Cerebellar cortex (tissue), 1 donor: ENCODE measurements at places on chromosomes 16 and 17.
A peak's percentile ranks its signal among the peaks of the same experiment; 100 is the strongest.

DNA sequence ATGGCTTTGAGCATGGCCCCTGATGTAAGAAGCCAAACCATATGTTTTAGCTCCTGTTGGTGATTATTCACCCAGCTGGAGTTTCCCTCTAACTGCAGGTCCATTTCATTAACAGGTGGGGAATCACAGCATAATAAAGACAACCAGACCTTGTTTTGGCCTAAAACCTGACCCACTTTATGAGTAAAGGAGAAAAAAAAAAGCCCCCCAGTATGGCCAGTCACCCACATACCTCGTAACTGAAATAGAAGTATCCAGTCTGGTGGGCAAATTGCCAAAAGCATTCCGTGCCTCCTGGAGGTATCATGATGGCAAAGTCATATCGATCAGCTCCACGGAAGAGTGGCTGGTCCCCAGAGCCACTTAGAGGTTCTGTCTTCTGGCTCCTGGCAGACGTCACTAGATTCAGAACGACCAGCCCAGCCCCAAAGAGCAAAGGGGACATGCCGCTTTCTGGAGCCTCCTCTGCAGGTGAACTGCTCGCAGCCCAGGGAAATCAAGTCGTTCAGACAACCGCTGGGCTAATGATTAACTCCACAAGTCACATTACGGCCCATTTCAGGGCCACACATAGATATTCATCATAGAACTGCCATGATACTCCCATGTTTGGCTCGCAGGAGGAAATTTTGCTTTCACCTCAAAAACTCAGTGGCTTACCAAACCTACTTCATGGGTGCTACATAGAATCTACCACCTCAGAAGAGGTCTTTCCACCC, at the start of gene TMED6:
TSS of gene TMED6 (minus strand) at position 478 of the 719 bp plus-strand sequence. CDS start at position 445, 33 bp downstream.
- peak; percentile 57 for DNase-seq

DNA sequence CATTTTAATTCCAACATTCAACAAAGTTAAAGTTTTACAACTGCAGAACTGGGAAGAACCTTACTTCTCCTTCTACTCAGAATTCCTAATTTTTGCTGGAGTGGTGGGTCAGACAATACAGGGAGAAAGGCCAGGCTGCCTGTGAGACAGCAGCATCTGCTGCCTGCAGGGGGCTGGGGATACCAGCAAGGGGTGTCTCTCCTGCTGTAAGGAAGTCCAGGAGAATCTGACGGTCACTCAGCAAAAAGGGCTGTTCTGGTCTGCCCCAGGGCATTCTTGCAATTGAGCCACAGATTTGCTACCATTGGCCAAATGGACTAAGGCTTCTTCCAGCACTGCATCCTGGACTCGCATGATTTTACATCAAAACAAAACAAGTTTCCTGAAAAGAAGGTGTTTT, 426.6 kb upstream of the CDH11 start:
- DNase-seq, result no peak

GRCh38 chr16:65116216-65116615, 5.6 kb downstream of the CDH11 start:
- DNase-seq, result no peak

- DNase-seq, result no peak
Observed at GRCh38 chr16:9706217-9706836, 475.9 kb downstream of the GRIN2A start.

DNA sequence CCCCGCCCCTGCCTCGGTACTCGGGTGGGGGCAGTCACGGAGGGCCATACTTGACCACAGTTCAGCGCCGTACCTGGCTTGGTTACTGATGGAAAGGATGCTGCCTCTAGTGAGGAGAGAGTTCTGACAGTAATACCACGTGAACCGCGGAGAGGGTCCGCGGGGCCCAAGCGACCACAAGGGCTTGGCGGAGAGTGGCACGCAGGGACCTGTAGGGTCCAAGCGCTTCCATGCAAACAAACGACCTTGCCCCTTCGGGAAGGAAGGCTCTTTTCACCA, 9.2 kb downstream of the KDM6B start:
- DNase-seq, result peak; percentile 24

DNA sequence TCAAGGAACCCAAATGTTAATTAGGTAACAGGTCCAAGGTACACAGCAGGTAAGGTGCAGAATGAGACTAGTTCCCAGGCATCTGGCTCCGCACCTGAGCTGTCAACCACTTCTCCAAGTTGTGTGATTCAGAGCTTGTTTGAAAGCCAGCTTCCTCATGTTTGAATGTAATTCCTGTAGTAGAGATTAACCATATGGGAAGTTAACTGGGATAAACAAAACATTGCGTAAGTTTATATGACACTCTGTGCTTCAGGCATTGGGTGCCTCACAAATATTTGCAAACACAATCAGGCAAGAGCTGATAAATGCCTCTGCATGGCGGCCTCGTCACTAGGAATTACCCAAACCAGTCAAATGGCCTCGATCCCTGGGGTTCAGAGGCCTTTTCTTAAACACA, 27.9 kb upstream of the CPHXL start:
- no peak for DNase-seq

GRCh38 chr17:74374858-74375257, 7.6 kb downstream of the GPR142 start:
- DNase-seq, result no peak

DNA sequence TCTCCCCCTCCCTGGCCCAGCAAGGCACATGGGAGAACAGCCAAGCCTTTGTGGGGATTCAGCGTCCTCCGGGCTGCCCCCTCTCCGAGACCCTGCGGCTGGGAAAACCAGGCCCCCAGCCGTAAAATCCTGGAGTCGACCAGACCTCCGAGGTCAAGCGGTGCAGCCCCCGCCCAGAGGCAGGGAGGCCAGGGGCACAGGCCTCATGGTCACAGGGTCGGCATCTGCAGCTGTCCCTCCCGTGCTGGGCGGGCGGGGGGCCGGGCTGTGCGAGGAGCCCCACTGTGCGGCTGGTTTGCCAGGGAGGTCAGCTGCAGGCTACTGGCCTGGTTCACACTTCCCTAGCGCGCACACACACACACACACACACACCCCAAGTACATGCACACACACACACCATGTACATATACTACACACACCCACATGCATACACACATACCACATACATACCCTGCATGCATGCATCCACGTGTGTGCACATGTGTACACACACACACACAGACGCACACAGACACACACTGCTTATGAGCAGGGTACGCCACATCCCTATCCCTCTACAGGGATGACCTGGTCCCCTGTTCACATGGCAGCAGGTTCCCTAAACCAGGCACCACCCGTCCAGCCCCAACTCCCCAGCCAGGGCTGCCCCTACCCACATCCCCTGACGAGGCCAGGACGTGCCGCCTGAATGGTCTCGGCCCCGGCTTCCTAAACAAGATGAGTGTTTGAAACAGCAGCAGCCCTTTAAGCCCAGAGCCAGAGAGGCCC, 108.9 kb upstream of the CIBAR2 start:
- DNase-seq, result no peak

DNA sequence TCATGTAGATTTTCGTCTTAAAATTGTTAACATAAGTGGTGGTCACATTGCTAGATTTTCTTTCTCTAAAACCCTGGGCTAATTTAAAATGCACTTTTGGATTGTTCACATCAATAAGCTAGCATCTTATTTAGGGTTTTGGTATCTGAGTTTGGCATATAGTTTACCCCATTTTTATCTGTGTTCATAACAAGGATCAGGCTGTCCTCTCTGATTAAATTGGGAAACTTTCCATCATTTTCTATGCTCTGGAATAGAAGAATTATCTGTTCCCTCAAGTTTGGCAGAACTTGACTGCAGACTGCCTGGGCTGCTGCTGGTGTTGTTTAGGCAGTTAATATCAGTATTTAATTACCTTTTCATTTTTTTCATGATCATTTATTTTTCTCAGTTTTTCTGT, 1.8 kb downstream of the SPECC1 start:
- peak; percentile 22 for DNase-seq

DNA sequence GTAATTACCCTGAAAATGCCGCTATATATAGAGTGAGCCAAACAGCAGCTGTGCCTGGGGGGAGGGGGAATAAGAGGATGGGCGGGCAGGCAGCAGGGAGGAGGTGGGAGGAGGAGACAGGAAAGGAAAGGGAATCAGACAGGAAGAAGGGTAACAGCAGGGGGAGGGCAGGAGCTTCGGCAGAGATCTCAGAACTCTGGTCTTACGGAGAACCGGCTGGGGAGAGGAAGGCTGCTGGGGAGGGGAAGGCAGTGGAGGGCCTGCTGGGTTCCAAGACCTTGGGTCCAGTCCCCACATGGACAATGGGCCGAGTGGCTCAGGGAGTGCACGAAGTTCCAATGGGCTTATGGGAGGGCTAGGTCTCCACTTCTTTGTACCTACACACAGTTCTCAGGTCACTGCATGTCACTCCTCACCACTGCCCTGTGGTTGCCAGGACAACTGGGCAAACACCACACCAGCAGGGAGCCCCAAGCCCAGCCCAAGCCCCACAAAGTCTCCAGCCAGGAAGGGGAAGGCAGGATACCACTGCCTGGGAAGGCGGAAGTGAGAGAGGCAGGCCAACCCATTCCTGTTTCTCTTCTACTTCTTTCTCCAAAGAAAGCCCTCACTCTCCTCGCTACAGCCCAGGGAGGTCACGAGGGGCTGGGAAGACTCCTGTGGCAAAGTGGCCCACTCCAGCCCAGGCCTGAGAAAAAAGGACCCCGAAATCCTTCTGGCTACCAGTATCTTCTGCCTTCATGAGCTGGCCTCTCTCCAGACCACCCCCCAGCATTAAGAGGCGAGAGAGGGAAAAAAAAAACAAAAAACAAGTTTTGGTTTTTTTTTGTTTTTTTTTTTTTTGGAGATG, 25.3 kb downstream of the G6PC3 start:
- peak; percentile 83 for DNase-seq

GRCh38 chr16:89737341-89738071, 16.2 kb downstream of the ZNF276 start:
- no peak for DNase-seq

- no peak for DNase-seq
Observed at GRCh38 chr16:9836118-9836736, 346.0 kb downstream of the GRIN2A start.

- DNase-seq, result no peak
Observed at GRCh38 chr16:85466989-85467388, 146.1 kb upstream of the GSE1 start.

GRCh38 chr17:65022751-65023700, 33.5 kb downstream of the GNA13 start:
- DNase-seq, result peak; percentile 44

GRCh38 chr16:66832661-66833305, 2.0 kb upstream of the NAE1 start:
- DNase-seq, result no peak
